ENCODE measurements at places on chromosomes 2 and 18.

- DNase-seq, result no peak
These were observed 110.6 kb upstream of the CTAGE1 start for GRCh38 chr18:22528291-22528690.

GRCh38 chr2:121210691-121211090 lies 74.3 kb downstream of the TFCP2L1 start:
- no peak for DNase-seq

- DNase-seq, result no peak
These were observed 58.7 kb downstream of the STEAP3 start for GRCh38 chr2:119282146-119282995.

- no peak for DNase-seq
These were observed 141.2 kb upstream of the LGALSL start for GRCh38 chr2:64312622-64313397.

DNA sequence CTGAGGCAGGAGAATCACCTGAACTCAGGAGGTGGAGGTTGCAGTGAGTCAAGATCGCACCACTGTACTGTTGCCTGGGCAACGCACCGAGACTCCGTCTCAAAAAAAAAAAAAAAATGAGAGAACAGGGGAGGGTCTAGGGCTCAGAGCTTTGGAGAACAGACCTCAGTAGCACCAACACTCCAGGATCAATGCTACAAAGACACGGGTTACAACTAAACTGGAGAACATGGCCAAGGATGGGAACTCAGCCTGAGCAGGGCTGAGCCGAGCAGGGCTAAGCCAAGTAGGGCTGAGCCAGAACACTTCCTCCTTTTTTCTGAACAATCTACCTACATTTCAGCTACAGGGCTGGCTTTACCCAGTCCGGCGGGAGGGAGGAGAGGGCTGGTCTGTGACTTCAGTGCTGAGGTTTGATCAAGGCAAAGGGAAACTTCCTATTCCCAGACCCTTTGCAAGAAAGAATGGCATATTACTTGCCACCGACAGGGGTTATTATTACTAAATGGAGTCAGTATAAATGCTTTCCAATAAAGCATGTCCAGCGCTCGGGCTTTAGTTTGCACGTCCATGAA lies 2.9 kb upstream of the CASP8 start:
- DNase-seq, result no peak

GRCh38 chr2:207012461-207012860 lies 73.1 kb downstream of the CPO start:
- no peak for DNase-seq

GRCh38 chr2:128474962-128475361 lies 156.3 kb upstream of the HS6ST1 start:
- DNase-seq, result no peak

- no peak for DNase-seq
These were observed 6.1 kb upstream of the SERPINB8 start for GRCh38 chr18:63963615-63964256.

GRCh38 chr2:166156985-166157490 lies 29.2 kb upstream of the SCN1A start:
- no peak for DNase-seq

GRCh38 chr2:47008381-47009252 lies 93.0 kb upstream of the MCFD2 start:
- peak; percentile 53 for DNase-seq

GRCh38 chr2:146814971-146815370 lies 1029.9 kb upstream of the ACVR2A start:
- no peak for DNase-seq

DNA sequence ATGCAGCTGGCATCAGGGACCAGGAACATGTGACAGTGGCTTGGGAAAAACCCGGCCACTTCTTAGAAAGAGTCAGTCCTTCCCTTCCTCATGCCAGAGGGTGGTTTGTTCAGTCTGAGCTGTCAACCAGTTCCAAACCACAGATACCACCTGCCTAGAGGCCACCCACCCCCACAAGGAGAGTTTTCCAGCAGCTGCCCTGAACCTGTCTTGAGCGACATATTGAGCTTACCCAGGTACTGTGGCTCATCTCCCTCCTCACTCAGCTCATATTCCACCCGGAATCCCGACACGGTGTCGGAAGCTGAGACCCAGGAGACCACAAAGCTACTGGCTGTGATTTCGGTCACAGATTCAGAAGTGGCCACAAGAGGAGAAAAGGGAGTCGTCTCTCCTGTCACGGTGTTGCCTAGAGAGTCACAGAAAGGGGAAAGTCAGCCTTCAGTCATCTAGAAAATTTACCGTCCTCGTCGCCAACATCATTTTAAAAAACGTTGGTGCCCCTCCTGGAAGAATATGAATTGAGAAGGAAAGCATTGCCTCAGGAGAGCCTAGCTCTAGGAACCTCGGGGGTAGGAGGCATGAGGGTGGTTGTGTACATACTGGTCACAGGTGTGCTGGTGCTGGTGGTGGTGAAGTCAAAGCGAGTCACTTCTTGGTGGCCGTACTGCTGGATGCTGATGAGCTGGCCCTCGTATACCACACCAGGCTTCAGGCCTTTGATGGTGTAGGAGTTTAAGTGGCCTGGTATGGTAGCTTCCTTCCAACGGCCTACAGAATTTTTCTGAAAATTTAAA lies 26.3 kb downstream of the FN1 start:
- no peak for DNase-seq

DNA sequence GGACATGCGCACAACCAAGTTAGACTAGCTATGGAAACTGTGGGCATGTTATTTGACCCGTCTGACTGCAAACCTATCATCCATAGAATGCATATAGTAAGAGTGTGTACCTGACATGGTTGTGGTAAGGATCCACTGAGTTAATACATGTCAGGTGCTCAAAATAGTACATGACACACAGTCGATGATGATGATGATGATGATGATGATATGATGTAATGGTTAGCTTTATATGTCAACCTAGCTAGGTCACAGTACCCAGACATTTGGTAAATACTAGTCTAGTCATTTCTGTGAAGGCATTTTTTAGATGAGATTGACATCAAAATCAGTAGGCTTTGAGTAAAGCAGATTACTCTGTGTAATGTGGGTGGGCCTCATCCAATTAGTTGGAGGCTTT lies 204.1 kb downstream of the AFF3 start:
- DNase-seq, result no peak

DNA sequence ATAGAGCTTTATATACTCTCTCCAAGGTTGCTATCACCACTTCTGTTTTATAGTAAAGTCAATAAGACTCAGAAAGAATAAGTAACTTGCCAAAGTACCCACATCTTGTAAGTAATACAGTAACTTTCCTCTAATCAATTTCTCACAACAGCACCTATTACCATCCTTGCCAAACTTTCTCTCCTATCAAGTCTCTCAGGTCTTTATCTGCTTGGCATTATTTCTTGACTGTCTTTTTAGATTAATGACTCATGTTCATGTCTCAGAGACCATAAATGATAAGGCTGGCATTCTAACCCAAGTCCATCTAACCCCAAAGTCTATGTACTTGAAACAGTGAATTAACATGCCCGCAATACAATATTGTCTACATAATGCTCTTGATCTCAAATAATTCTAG lies 618.0 kb upstream of the ZEB2 start:
- no peak for DNase-seq

DNA sequence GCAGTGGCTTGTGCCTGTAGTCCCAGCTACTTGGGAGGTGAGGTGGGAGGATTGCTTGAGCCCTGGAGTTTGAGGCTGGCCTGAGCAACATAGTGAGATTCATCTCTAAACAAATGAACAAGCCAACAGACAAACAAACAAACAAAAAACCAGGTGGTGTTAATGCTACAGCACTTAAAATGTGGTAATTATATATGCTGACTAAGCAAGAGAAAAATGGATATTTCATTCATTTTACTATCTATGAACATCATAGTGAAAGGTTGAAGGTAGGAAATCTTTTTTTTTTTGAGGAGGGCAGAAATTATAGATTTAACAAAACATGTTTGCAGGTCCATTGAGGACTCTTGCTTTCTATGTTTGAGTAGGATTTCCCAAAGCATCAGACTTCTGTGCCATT lies 42.2 kb upstream of the THOC1 start:
- DNase-seq, result no peak

Measured in hypothalamus (tissue), 51 donors.